ENCODE measurements at places on chromosomes 12 and 14. TPM values are rescaled to one million over a fixed set of nuclear protein-coding genes. Genes with fewer than 3 reads are reported as not detected.

DNA sequence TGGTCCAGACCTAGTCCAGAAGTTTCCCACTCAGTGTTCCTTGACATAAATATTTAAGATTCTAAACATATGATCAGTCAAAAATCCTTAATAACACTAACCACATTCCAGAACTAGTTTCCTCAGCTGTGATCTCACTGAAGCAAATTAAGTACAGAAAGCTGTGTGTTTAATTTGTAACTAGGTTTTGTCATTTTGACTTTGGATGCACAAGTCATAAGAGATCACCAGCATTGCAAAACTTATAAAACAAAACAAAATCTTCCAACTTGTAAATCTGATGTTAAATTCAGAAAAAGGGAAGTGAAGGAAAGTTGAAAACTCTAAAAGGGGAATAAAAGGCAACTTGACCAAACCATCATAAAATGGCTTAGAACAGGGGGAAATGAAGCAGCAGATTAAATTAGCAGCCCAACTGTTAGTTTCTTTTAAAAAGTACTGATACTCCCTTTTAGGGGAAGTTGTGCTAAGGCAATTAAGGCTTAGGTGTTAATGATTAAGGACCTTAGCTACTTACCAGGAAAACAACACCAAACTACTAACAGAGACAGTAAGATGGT, 56.6 kb downstream of the SH2B3 start:
- no peak for DNase-seq

- no peak for DNase-seq
Measured at GRCh38 chr14:71606064-71606463, 326.2 kb upstream of the RGS6 start.

GRCh38 chr14:95265106-95266094, 54.3 kb downstream of the CLMN start:
- no peak for DNase-seq

DNA sequence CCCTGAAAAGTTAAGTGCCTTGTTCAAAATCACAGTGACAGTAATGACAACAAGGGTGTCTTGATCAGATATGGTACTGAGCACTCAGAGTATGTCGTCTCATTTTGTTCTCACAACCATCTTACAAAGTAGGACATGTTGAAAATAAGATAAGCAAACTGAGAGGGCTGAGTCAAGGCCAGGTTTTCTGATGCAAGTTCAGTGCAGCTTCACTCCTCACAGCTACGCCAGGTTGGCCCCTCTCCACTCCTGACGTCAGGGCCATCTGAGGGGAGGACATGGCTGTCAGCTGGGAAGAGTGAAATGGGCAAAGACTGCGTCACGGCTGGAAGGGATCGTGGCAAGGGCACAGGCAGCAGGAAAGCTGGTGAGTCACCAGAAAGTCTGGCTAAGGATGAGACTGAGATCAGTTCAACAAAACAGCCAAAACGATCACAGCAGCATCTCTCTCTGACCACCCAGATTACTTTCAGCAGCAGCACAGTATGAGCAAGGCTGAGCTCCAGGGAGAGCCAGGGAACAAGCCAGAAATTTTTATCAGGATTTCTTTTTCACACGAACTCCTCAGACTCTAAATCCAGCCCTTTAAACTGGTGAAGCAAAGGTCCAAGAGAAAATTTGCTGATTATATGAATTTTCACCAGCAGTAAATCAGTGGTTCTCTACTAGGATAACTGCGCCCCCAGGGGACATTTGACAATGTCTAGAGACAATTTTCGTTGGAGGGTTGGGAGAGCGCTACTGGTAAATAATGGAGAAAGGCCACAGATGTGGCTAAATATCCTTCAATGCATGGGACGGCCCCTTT, 297.9 kb upstream of the AMIGO2 start:
- no peak for DNase-seq

GRCh38 chr14:50362764-50363713, 33.6 kb downstream of the CDKL1 start:
- no peak for DNase-seq

GRCh38 chr12:75725521-75726111, 214.2 kb upstream of the KRR1 start:
- DNase-seq: no peak

BICD1 gene
- total RNA-seq: 76.4 TPM

DPY19L2 gene
- 10.8 TPM for total RNA-seq

GRCh38 chr12:67772267-67773169, 124.0 kb downstream of the DYRK2 start:
- DNase-seq: peak; percentile 86

- no peak for DNase-seq
Measured at GRCh38 chr12:91893476-91893875, 252.2 kb downstream of the BTG1 start.

DNA sequence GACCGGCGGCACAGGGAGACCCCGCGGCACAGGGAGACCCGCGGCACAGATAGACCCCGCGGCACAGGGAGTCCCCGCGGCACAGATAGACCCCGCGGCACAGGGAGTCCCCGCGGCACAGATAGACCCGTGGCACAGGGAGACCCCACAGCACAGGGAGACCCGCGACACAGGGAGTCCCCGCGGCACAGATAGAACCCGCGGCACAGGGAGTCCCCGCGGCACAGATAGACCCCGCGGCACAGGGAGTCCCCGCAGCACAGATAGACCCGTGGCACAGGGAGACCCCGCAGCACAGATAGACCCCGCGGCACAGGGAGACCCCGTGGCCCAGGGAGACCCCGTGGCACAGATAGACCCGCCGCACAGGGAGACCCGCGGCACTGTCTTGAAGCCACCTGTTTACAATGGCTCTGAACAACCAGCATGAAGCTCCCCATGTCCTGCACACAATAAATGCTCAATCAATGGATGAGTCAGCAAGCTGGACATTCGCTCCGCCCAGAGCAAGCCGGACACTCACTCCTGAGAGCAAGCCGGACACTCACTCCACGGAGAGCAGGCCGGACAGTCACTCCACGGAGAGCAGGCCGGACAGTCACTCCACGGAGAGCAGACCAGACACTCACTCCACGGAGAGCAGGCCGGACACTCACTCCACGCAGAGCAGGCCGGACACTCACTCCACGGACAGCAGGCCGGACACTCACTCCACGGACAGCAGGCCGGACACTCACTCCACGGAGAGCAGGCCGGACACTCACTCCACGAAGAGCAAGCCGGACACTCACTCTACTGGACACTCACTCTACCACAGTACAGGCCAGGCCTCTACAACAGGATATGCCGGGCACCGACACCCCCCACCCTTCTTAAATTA, 121.9 kb downstream of the RFLNA start:
- DNase-seq: no peak

DNA sequence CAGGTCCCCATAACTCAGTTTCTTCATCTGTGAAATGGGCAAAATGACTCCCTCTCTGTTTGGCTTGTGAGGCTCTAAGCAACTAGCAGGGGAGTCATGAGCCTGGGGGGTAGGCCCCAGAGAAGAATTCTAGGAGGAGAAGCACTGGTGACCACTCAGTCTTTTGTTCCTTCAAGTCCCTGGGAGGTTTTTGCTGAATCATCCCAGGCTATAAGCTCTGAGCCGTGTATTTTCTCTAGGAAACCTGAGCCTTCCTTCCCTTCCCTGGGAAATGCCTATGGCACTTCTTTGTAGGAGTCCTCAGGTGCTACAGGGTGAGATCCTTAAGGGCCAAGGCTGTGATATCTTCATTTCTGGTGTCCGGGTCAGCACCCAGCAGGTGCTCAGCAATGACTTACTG, 4.5 kb downstream of the RPH3A start:
- DNase-seq: peak; percentile 44

CEBPE gene
- total RNA-seq: not detected

- DNase-seq: no peak
Measured at GRCh38 chr14:80465546-80466220, 254.4 kb upstream of the DIO2 start.

DNA sequence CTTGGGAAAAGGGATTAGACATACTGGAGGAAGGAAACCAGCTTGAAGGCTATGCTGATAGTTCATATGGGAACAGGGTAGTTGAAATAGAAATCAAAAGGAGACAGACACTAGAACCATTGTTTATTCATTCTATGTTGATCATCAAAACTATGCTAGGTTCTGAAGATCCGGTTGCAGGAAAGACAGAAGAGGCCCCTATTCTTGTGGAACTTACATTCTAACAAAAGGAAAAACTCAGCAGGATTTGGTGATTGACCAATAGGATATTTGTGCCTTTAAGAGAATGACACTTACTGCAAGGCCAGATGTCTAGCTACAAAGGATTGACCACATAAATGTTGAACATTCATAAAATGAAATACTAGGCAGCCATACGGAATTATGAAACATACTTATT, 179.2 kb downstream of the AKAP6 start:
- DNase-seq: no peak

ZNF10 gene
- 10.3 TPM for total RNA-seq

DNA sequence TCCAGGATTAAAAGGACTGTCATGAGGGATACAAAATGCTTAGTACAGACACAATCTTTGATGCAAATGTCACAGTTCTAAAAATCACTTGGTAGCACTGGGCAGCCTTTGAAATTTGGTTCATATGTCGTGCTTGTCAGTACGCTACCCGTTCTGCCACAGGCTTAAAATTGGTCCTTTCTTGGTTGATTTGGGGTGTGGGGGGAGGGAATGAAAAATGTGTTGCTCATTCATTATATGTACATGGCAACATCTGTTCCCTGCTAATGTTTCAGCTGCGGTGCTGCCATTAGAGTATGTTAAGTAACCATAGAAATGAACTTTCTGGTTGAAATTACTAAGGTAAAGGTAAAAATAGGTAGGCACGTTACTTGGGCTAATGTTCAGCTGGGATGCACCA, 155.4 kb upstream of the ARHGAP5 start:
- no peak for DNase-seq

C14orf180 gene
- total RNA-seq: not detected

DNA sequence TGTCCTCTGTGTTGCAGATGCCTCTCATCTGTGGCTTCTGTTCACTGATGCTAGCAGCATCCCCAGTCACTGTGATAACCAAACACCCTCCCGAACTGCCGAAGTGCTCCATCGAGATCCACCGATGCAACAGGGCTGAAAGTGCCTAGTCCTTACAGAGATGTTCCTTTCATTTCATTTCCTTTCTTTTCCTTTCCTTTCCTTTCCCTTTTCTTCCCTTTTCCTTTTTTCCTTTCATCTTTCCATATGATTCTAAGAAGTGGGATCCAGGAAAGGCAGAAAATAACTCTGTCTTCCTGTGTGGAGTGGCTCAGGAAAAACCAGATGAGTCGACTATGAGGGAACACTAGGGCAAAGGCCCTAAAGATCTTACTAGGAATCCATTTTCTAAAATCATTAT, 26.7 kb downstream of the FGF6 start:
- no peak for DNase-seq

DNA sequence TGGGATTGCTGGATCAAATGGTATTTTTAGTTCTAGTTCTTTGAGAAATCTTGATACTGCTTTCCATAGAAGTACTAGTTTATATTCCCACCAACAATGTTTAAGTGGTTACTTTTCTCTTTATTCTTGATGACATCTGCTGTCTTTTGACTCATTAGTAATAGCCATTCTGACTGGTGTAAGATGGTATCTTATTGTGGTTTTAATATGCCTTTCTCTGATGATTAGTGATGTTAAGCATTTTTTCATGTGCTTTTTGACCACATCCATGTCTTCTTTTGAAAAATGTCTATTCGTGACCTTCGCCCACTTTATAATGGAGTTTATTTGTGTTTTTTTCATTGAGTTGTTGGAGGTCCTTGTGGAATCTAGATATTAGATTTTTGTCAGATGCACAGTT, 865.7 kb downstream of the SLC6A15 start:
- DNase-seq: no peak

NRXN3 gene
- 1.6 TPM for total RNA-seq
